ENCODE measurements at places on chromosomes 12 and 14.

DNA sequence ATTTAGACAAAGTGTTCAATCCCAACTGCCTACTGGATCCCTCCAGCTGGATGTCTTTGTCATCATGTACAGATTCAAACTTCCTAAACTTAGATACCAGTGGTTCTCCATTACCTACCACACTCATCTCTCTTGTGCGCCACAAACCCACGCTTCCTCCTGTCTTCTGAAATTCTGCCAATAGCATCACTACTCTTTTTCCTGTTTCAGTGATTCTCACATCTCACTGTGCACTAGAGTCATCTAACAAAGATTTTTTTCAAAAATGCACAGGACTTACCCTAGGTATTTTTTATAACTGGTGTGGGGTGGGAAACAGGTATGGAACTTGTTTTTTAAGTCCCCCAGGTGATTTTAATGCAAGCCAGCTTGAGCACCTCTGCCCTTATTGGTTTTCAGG, 5.9 kb downstream of the PSMB5 start:
- no peak for DNase-seq

GRCh38 chr12:106445959-106446358, 88.4 kb downstream of the POLR3B start:
- no peak for DNase-seq

GRCh38 chr12:16159571-16159970, 117.9 kb downstream of the SLC15A5 start:
- DNase-seq, result no peak

DNA sequence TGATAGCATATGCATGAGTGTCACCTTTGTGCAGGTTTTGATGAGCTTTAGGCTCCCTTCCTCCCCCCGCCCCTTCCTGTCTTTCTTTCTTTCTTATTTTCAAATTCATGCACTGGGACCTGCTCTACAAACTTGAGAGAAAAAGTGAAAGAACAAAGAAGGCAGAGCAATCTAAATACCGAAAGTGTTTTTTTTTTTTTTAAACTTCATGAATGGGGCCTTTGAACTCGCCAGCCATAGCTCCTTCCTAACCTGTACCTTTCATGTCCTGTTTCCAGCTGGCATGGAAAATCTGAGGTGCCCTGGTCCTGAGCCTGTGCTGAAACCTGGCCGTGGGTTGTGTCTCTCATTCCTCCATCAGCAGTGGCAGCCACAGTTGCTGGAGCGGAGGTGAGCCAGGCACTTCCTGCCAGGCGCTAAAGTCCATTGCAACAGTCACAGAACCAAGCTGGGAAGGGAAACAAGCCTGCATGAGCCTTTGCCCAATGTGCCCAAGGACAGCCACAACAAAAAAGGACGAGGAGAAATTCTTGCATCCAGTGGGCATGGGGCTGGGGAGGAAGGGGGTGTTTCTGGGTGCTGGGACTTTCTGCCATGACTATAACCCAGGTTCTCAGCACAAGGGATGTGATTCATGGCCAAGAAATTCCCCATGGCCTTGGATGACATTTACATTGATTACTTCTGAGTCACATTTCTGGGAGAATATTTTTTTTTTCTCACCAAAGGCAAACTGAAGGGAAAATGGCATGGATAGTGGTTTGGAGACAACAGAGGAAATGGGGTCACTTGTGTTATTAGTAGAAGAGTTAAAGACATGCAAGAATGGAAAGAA, 102.7 kb downstream of the TMEM30B start:
- peak; percentile 96 for DNase-seq

- DNase-seq, result peak; percentile 39
Measured at GRCh38 chr14:87049950-87050349, 943.0 kb downstream of the GALC start.

- DNase-seq, result no peak
Measured at GRCh38 chr12:96183734-96184370, 10.3 kb upstream of the ELK3 start.

DNA sequence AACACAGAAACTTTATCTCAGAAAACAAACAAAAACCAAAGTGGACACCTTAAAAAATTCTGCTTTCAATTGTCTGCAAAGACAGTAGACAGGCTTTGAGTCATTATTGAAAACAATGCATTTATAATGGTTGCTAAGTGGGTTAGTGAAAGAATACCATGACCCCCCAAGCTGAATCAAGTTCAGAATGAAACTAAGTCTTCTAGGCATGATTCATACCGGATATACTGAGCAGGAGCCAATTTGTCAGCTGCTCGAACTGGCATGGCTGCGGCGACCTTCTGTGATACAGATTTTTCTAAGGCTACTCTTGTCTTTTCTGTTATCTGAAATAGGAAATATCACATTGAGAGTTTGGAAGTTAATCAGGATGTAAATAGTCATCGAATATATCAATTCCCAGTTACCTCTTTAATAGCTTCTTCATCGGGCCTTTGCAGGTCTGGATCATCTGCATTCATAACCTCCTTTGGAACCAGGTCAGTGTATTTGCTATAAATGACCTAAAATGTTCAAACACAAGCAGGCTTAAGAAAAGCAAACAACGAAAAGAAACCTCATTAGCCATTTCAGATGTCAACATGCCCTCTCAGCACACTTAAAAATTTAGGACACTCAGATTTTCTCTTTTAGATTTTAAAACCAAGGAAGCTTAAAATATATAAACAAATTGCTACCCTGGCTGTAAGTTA, 22.3 kb downstream of the SNW1 start:
- DNase-seq, result peak; percentile 32

GRCh38 chr14:31657917-31658316, 96.7 kb downstream of the NUBPL start:
- DNase-seq, result no peak

DNA sequence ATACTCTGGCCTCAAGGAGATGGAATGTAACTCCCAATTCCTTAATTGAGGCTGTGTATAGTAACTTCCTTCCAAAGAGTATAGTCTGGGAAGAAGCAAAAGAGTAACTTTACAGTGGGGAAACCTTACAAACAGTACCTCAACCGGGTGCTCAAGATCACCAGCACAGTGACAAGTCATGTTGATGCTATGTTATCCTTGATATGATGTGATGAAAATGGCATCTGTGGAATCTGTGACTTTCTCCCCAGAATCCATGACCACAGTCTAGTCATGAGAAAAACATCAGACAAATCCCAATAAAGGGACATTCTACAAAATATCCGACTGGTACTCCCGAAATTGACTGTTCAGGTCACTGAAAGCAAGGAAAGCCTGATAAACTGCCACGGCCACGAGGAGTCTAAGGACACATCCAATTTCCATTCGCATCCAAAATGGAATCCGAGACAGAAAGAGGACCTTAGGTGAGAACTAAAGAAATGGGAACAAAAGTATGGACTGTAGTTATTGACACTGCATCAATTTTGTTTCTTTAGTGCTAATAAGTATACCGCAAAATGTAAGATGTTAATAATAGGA, 97.3 kb upstream of the FRMD6 start:
- peak; percentile 97 for DNase-seq

- no peak for DNase-seq
Measured at GRCh38 chr14:71437870-71438269, 494.4 kb upstream of the RGS6 start.

GRCh38 chr12:52391618-52392002, 6.2 kb upstream of the KRT84 start:
- peak; percentile 21 for DNase-seq

- DNase-seq, result no peak
Measured at GRCh38 chr12:126761420-126761819, 1505.5 kb upstream of the TMEM132C start.
